Spinal cord (tissue), 10 donors: ENCODE measurements at places on chromosomes 2 and 18. TPM values are rescaled to one million over a fixed set of nuclear protein-coding genes. Genes with fewer than 3 reads are reported as not detected.

GRCh38 chr18:74256190-74256589, 35.6 kb downstream of the CYB5A start:
- DNase-seq = peak; percentile 19

- DNase-seq = no peak
Observed at GRCh38 chr2:191486584-191487320, 191.2 kb upstream of the NABP1 start.

The SPC25 gene
- 6.9 TPM for total RNA-seq

GRCh38 chr18:31942291-31942998, 483 bp downstream of the TRAPPC8 start:
- DNase-seq = peak; percentile 17

The IL18RAP gene
- total RNA-seq = 0.69 TPM

DNA sequence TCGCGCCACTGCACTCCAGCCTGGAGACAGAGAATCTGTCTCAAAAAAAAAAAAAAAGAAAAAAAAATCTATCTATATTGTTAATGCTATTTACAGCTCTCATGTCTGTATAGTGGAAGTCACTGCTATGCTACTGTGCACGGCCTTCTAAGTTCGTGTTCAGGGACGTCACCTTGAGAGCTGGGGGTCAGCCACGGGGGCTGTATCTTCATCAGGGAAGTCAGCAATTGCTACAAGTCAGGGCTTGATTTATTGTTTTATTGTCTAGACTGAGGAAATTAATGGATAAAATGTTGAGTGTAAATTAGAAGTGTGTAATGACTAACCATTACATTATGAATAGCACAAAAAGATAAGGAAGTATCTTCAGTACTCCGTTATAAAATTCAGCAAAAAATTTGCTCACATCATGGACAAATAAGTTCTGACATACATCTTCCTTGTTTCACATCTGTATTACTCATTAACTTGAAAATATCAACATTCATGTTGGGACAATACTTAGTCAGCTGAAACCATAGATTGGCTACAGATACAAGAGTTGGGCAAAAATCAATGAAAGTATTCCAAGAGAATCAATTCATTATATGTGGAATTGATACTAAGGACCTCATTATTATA, 136.6 kb upstream of the SEC11C start:
- DNase-seq = no peak

- no peak for DNase-seq
Observed at GRCh38 chr2:152715854-152716428, 1.3 kb downstream of the PRPF40A start.

DNA sequence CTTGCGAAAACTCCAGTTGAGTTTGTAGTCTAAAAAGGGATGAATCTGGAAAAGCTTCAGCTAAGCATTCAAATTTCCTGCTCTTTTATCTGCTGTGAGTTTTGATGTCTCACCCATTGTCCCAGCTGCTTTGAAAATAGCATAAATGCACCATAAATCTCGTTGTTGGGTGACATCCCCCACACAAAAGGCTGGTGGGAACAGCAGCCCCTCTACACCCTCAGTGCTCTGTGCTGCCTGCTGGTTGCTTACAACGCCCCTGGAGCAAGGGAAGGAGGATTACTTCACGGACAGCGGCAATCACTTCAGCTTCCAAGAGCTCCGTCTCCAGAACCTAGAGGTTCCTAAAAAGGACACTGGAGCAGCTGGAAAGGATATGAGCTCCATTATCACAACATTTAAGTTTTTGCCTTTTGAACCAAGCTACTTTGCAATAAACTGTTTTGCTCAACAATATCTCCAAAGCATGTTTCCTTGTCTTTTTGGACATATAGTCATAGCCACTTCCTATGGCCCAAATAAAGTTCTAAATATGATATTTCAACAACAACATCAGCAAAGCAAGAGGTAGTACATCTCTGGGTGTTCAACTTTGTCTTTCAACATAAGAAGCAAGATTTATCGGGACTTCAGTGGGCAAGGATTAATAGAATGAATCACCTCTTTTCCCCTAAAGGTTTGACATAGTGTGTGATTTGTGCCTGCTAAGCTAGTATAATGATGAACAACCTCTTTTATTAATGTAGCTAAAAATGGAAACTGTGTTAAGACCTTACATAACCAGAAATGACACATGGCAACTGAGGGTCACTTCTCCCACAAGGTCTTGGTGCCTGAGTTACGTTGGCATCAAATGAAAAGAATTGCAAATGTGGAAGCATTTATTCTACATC, 413.5 kb downstream of the TXNL1 start:
- DNase-seq = peak; percentile 16

- no peak for DNase-seq
Observed at GRCh38 chr18:32922951-32923430, 150.2 kb upstream of the KLHL14 start.

DNA sequence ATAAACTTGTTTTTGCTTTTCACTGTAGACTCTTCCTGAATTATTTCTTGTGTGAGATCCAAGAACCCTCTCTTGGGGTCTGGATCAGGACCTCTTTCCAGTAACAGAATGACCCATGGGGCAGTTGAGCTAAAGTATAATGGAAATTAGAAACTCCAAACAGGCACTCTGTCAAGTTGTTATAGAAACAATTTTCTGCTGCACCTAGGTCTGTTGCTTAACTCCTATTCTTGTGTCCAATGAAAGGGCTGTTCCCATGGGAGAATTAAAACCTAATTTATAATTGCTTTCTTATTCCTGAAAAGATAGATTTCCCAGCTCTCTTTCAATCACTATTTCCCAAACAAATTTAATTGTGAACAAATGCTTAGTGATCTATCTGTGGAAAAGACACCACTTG, 1341.3 kb upstream of the PIK3C3 start:
- no peak for DNase-seq

The SPATA3 gene
- not detected for total RNA-seq

- DNase-seq = no peak
Observed at GRCh38 chr2:17593841-17594491, 53.5 kb downstream of the VSNL1 start.

- DNase-seq = no peak
Observed at GRCh38 chr2:202689898-202690297, 55.1 kb downstream of the FAM117B start.

DNA sequence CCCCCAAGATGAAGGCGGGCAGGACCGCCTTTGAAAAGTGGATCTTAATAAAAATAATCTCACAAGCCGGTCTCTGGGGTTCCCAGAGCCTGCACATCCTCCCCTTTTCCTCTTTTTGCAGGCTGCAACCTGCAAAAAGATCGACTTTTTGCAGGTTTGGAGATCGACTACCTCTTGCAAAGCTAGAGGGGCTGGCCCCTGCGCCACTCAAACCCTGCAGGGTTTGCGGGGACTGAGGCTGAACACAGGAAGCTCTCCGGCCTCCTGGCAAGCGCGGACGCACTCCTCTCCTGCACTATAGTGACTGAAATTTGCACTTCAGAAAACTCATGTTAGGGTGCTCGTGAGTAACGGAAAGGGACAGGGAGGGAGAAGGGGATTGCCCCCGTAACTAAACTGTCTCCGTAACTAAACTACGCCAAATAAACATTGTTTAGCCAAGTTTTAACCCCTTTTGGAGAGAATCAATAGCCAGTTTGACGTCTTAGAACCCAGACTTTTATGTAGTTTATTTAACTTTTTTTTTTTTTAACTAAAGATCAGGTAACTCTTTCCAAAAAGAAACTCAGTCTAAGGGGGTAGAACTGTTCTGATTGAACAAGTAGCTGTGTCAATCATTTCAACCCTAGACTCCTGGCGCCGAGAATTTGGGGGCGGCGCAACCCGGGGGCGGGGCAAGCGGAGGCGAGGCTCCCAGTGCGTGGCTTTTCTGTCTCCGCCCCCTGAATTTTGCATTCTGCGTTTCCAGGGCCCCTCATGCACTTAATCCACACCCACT, 2.5 kb downstream of the IGFBP5 start:
- no peak for DNase-seq

The SPDYA gene
- total RNA-seq = 1.5 TPM

GRCh38 chr2:10918661-10919409, 7.1 kb downstream of the KCNF1 start:
- DNase-seq = no peak

DNA sequence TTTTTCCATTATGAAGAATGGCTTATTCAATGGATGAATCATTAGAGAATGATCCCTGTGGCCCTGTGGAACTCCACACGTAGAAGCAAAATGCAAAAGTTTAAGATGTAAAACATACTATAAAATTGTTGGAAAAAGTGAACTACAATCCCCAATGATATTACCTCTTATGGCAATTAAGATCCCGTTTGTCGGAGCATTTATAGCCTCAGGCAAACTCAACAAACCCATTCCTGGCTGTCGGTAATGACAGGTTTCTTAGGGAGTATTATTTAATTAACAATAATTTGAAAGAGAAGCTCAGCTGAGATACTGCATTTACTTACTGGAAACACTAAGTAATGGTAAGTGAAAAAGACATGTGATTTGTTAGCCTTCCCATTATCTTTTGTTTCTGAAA, 138.3 kb downstream of the CDH20 start:
- DNase-seq = no peak

GRCh38 chr2:237480556-237480955, 6.5 kb upstream of the MLPH start:
- DNase-seq = no peak

The CTAGE1 gene
- total RNA-seq = not detected

- DNase-seq = no peak
Observed at GRCh38 chr2:24971286-24971535, 544 bp downstream of the DNAJC27 start.

- peak; percentile 92 for DNase-seq
Observed at GRCh38 chr18:48675352-48675761, 136.5 kb downstream of the CTIF start.

The CCDC150 gene
- 7.8 TPM for total RNA-seq
